AG04450 (cell line): ENCODE measurements at places on chromosomes 1 and 21. TPM values are rescaled to one million over a fixed set of nuclear protein-coding genes. Genes with fewer than 3 reads are reported as not detected.

The THEM5 gene
- not detected in 2 replicates for polyA plus RNA-seq

The HMCN1 gene
- polyA plus RNA-seq: 19.7 and 20.9 TPM in 2 replicates

The NPL gene
- 0.48 and 0.55 TPM in 2 replicates for polyA plus RNA-seq

The DYNLT5 gene
- polyA plus RNA-seq: 0.71 and 0.98 TPM in 2 replicates

GRCh38 chr1:116785006-116785405 lies 30.8 kb downstream of the CD2 start:
- DNase-seq: no peak

DNA sequence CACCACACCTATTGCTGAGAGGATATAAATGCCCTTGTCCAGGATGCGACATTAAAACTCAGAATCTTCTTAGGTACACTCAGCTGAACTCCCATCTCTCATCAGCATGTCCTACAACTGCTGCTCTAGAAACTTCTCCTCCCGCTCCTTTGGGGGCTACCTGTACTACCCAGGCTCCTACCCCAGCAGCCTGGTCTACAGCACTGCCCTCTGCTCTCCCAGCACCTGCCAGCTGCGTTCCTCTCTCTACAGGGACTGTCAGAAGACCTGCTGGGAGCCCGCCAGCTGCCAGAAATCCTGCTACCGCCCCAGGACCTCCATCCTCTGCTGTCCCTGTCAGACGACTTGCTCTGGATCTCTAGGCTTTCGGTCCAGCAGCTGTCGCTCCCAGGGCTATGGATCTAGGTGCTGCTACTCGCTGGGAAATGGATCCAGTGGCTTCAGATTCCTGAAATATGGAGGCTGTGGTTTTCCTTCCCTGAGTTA lies at the start of gene KRTAP13-4:
Gene KRTAP13-4, plus strand, starts transcription at position 51 of the 486 bp plus-strand sequence. Its CDS starts 56 bp downstream, at position 107.
- no peak for DNase-seq

- no peak for DNase-seq
Measured at GRCh38 chr1:70256664-70257063, 35.5 kb downstream of the SRSF11 start.

DNA sequence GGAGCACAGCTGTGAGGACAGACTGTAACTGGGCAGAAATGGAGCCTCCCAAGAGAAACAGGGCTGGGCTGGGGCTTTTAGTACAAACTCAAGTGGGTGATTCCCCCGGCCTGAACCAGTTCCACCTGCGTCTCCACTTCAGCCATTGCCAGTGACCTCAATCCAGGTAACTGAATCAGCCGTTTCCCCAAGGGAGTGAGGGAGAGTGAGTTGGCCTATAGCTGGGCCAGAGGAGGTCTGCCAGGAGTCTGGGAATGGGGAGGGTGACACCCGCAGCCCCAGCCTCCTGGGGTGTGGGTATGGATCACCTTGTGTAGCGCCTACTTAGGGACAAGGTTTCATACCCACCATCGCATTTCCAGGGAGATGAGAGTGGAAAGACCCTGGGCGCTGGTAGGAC lies 8.5 kb downstream of the SLC26A9 start:
- no peak for DNase-seq

DNA sequence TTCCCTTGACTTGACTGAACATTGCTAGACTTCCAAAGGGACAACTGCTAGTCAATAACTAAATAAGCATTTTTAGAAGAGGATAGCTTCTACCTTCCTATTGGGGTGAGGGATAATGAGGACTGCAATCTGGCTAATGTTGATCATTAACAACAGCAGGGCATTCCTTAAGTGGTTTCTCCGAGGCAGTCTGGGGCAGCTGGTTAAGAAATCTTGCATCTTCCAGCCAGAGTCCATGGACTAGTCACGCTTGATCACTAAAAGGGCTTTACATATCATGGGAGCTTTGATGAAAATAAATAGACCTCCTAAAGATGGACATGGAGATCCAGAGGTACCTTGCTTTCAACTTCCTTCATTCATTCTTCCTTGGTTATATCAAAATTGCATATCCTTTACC lies 329.4 kb upstream of the ESRRG start:
- no peak for DNase-seq

DNA sequence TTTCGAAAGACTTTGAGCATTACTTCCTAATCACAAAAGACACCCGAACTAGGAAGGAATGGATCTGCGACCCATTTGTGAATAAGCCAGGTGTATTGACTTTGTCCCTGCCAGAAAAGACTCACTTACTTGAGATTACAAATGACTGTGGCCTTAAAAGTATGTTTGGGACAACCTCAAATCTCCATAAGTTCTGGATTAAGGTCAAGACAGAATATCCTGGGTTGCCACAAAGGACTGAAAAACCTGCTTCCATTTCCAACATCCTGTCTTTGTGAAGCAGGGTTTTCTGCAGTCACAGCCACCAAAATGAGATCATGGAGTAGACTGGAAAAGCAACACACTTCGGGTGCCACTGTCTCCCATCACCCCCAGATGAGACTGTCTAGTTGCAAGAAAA lies 537.4 kb upstream of the ZRANB2 start:
- no peak for DNase-seq

DNA sequence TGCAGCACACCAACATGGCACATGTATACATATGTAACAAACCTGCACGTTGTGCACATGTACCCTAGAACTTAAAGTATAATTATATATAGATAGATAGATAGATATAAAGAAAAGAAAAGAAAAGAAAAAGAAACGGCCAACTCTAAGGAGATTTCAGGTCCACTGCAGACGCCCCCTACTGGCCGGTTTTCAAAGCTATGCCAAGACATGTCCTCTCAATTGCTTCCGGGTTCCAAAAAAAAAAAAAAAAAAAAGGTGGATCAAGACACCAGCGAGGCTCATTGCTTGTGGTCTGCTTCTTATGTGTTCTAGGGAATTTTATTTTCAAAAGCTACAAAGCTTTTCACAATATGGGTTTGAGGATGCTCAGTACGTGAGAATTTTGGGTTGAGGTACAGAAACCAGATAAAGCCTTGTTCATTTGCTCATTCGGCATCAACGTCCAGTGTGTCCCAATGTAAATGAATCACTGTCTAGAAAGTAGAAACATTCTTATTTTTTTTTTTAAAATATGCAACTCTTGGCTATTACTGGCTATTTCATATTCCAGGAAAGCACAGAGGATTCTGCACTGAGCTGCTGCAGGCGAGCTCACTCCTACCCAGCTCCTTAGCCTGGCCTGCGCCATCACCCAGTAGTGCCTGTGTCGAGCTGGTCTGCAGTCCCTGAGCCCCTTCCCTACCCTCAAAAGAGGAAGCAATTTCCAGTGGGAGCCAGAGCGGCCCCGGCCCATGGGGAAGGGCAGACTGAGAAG lies 643.0 kb downstream of the KIF26B start:
- DNase-seq: no peak

DNA sequence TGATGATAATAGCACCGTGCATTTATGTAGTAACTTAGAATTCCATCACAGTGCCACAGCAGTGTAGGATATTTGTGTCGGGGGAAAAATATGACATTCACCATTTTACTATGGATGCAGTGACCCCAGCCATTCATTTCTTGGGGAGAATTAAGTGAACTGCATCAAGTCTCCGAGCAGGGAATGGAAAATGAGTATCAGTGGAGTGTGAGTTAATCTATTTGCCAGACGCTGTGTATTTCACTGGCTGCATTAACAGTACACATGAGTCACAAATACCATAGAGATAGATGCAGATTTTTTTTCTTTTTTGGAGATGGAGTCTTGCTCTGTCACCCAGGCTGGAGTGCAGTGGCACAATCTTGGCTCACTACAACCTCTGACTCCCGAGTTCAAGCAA lies 33.8 kb upstream of the SLC45A1 start:
- DNase-seq: no peak
